ENCODE measurements at places on chromosomes 12 and 14. TPM values are rescaled to one million over a fixed set of nuclear protein-coding genes. Genes with fewer than 3 reads are reported as not detected.

LRP6 gene
- polyA plus RNA-seq, result 61.7 TPM

EXOC3L4 gene
- 1.9 TPM for polyA plus RNA-seq

INSM2 gene
- polyA plus RNA-seq, result not detected

PLEKHG3 gene
- 63.8 TPM for polyA plus RNA-seq

PIANP gene
- polyA plus RNA-seq, result 5.6 TPM
